ENCODE measurements at places on chromosomes 1 and 21. TPM values are rescaled to one million over a fixed set of nuclear protein-coding genes. Genes with fewer than 3 reads are reported as not detected.

The MEX3A gene
- 0.90 TPM for total RNA-seq

The CD2 gene
- total RNA-seq, result not detected

The SDC3 gene
- 26.8 TPM for total RNA-seq

The MRPL20 gene
- total RNA-seq, result 123 TPM

- no peak for DNase-seq
Observed at GRCh38 chr1:171769754-171770153, 11.7 kb upstream of the METTL13 start.

DNA sequence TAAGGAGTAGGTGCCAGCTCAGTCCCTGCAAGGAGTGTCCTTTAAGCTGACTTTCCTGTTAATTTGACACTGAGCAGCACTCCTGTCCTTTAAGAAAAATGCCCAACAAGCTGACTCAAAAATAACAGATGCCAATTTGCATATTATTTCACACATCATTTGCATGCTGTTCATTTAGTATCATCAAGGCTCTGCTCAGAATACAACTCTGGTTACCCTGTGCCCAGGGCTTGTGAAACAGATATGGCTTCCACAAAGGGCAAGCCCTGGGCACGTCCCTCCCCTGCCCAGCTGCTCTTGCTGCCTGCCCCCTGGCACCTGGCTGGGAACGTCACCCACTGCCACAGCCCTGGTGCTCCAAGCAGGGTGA lies 10.3 kb downstream of the KCNN3 start:
- no peak for DNase-seq

- no peak for DNase-seq
Observed at GRCh38 chr1:79519084-79519760, 512.7 kb upstream of the ADGRL4 start.

DNA sequence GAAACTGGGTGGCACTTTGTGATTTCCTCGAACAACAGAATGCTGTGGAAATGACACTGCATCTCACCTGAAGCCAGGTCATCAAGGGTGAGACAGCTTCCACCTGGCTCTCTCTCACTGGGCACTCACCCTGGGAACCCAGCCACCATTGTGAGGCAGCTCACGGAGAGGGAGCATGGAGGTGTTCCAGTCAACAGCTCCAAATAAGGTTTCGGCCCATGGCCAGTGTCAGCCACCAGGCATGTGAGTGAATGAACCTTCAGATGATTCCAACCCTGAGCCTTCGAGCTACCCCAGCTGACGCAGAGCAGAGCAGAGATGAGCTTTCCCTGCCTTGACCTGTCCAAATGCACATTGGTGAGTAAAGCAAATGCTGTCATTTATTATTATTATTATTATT lies 58.1 kb downstream of the SYDE2 start:
- no peak for DNase-seq

GRCh38 chr1:36851087-36851486 lies 183.2 kb downstream of the GRIK3 start:
- DNase-seq, result no peak

- no peak for DNase-seq
Observed at GRCh38 chr1:182262425-182262824, 129.2 kb downstream of the GLUL start.

DNA sequence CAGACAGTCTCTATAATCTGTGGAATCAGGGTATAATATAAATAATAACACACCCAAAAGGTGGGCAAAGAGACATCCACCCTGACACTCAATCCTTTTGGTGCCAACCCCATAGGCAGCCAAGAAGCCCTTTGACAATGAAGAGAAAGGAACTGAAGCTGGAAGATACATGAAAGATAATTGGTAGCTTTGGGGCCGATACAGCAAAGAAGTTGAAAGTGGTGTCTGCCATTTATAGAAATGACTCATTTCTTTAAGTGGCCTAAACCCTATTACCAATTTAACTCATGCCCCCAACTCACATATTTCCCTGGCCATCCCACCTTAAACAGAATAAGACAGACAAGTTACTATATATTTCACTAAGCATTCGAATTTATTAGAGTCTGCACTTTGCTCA lies 167.0 kb downstream of the ZC3H11B start:
- DNase-seq, result no peak

- DNase-seq, result no peak
Observed at GRCh38 chr1:104830534-104830933, 1080.8 kb downstream of the AMY1C start.

DNA sequence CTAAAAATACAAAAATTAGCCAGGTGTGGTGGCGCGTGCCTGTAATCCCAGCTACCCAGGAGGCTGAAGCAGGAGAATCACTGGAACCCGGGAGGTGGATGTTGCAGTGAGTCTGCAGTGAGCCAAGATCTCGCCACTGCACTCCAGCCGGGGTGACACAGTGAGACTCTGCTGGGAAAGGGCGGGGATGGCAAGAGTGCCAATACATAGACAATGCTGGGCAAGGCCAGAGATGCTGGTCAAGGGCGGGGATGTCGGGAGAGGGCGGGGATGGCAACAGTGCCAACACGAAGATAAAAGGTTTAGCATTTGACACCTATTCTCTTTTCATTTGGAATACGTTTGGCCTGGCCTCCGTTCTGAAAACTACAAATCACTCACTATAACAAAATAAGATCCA lies 11.0 kb downstream of the SSU72 start:
- no peak for DNase-seq

DNA sequence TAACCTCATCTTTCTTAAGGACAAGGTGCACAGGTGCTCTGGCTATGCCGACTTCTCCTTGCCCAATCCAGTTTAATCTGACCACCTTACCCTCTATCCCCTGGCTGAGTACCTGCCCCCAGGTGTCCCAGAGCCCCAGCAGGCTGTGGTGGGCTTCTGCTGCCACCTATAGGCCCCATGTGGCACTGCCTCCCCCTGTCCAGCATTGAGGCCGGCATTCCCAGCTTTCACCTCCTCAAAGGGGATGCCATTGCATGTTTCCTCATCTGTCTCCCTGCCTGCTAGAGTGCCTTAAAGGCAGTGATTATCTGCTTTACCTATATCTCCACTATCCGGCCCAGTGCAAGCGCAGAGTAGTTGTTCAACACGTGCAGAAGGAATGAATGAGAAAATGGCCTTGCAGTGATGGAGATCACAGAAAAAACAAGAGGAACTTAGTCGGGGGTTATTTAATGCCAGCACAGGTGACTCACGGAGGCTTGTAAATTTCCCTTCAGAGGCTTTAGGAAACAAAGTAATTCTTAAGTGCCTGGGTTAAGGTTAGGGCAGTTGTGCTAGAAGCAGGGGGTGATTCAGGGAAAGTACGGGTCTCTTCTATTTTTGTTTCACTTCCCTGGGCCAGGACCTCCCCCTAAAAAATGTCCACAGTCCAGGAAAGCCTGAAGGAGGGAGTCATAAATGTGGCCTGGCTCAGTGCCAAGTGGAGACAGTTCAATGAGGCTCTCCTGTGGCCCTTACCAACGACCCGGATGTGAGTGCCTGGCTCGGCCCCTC lies 131.8 kb upstream of the NGF start:
- DNase-seq, result peak; percentile 51

All from fibroblast of the aortic adventitia (primary cell).